ENCODE measurements at places on chromosomes 7 and 10.

GRCh38 chr7:15593382-15593781, 31.6 kb upstream of the AGMO start:
- DNase-seq = no peak

GRCh38 chr10:123909866-123910265, 18.3 kb upstream of the CPXM2 start:
- DNase-seq = no peak

- no peak for DNase-seq
Observed at GRCh38 chr7:140155428-140155827, 21.4 kb downstream of the KDM7A start.

DNA sequence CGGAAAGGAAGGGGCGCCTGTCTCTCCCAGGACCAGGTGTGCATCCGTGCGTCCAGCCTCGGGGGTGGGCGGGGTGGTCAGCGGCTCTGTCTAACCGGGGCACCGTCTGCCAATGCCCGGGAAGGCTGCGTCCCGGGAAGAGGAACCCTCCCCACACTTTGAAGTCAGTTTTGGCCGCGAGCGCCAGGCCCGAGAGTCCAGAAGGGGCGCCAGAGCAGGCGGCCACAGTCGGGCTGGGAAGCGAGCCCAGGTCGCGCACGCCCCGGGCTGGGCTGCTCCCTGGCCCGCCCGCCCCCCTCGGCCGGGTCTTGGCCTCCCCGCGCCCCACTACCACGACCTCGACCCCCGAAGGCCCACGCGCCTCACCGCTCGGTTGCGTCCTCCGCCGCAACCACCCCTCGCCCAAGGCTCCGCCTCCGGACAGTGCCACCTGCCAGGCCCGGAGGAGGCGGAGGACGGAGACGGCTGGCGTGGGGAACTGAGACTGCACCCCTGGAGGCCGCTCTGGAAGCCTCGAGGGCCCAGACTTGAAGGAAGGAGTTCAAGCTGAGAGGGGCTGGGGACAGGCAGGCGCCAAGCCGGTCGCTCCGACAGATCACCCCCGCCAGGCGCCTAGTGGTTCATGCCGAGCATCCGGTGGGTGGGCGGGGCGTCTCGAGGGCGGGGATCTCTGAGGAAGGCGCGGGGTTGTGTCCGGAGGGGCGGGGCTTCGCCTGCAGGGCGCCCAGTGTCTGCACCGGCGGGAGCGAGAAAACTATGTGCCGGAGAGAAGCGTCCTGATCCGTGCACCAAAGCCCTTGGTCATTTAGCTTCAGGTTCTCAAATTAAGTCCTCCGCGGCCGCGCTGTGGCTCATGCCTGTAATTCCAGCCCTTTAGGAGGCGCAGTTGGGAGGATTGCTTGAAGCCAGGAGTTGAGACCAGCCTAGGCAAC, at the start of gene BRAT1:
Gene BRAT1 (minus strand): TSS at position 404 of the 932 bp plus-strand sequence. CDS start 1,093 bp downstream, outside the sequence.
- peak; percentile 99 for DNase-seq

GRCh38 chr7:34320926-34321661, 336.9 kb upstream of the NPSR1 start:
- peak; percentile 50 for DNase-seq

GRCh38 chr7:100546129-100546925, 7.3 kb downstream of the AGFG2 start:
- DNase-seq = no peak

- no peak for DNase-seq
Observed at GRCh38 chr10:72075376-72076115, 12.8 kb downstream of the SPOCK2 start.

- no peak for DNase-seq
Observed at GRCh38 chr10:123945325-123945920, 53.8 kb upstream of the CPXM2 start.
